ENCODE measurements at places on chromosomes 1 and 21.

- DNase-seq, result no peak
Observed at GRCh38 chr1:112548547-112548946, 39.8 kb downstream of the WNT2B start.

DNA sequence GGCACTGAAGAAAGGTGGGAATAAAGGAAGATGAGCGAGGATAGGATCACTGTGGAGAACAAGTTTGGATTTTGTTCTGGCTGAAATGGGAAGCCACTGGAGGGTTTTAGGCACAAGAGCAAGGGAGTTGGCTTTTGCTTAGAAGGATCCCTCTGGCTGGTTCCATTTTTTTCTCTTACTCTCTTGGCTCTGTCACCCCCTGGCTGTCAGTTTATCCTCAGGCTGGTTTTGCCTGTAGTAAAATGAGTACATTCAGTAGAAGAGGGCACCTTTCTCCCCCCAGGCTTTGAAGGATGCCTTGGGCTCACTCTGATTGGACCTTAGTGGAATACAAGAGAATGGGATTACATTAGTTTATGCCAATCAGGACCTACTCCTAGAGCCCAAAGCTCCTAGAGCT, 17.1 kb downstream of the CACHD1 start:
- no peak for DNase-seq

GRCh38 chr1:151377150-151377884, 4.8 kb upstream of the SELENBP1 start:
- no peak for DNase-seq

- DNase-seq, result no peak
Observed at GRCh38 chr21:32520875-32521735, 64.2 kb downstream of the TCP10L start.

DNA sequence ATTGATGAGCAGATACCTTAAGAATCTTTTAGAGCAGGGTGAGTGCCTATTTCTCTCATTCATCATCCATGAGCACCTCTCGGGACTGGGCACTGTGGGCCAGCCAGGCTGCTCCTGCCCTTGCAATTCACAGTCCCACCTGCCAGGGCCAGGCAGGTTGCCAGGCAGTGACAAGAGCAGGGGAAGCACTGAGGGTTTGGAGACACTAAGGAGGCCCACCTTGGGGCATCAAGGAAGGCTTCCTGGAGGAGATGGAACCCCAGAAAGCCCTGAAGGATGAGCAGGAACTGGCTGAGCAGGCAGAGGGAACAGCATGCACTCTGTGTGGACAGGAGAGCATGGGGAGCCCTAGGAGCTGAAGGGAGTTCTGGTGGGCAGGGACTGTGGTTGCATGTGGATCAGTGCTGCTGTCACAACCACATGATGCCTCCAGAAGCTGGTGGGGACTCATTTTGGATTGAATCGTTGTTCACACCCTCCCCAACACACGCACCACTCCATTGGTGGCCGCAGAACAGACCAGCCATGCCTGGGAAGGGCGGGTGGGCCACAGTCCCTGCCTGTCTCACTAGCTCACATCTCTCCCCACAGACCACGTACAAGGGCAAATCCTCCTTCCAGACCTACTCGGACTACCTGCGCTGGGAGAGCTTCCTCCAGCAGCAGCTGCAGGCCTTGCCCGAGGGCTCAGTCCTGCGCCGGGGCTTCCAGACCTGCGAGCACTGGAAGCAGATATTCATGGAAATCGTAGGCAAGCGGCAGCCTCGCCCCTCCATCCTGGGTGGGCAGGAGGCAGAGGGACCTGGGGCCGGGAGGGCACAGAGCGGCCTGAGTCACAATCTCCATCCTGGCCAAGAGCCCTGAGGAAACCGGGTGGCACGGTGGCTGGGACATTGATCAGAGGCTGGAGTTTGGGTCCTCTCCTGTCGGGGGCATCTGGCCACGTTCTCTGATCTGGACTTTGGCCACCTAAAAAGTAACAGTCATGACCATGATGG, 55.1 kb downstream of the DISP3 start:
- DNase-seq, result no peak

DNA sequence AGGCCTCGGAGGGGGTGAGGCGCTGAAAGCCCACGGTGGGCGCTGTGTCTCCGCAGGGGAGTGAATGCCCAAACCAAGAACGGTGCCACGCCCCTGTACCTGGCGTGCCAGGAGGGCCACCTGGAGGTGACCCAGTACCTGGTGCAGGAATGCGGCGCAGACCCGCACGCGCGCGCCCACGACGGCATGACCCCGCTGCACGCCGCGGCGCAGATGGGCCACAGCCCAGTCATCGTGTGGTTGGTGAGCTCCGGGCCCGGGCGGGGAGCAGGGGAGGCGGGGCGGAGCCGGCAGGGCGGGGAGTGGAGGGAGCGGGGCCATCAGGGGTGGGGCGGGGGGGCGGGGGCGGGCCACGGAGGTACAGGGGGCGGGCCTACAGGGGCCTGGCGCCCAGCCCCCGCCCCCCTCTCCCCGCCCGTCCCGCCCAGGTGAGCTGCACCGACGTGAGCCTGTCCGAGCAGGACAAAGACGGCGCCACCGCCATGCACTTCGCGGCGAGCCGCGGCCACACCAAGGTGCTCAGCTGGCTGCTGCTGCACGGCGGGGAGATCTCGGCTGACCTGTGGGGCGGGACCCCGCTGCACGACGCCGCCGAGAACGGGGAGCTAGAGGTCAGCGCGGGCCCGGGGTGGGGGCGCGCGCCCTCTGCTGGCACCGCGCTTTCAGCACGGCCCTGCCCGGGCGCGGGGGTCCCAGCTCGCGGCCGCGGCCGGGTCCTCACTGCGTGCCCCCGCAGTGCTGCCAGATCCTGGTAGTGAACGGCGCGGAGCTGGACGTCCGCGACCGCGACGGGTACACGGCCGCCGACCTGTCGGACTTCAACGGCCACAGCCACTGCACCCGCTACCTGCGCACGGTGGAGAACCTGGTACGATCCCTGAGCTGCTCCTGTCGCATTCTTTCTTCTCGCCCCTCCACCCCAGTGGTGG, 15.9 kb downstream of the ESPN start:
- peak; percentile 71 for DNase-seq

DNA sequence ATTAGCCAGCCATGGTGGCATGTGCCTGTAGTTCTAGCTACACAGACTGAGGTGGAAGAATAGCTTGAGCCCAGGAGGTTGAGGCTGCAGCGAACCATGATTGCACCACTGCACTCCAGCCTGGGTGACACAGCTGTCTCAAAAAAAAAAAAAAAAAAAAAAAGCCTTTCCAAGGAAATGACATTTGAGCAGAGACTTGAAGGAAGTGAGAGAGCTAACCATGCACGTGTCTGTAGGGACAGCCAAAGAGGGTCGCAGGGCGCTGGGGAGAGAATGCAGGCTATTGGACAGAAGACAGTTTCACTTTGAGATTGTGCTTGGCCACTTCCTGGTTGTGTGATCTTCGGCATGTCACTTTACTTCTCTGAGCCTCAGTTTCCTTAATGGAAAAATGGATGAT, 6.8 kb downstream of the HCRTR1 start:
- no peak for DNase-seq

All from T-helper 9 cell (primary cell).